ENCODE measurements at places on chromosomes 6 and 20.

DNA sequence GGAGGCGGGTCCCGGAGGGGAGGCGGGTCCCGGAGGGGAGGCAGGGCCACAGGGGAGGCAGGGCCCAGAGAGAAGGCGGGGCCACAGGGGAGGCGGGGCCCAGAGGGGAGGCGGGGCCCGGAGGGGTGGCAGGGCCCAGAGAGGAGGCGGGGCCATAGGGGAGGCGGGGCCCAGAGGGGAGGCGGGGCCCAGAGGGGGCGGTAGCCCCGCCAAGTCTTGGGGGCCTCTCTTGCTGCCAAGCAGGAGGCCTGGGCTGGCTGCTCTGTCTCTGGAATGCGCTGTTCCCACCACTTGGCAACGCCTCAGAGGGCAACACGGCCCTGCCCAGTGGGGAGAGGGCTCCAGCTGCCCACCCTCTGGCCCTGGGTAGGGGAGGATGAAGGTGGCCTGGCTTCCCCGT, 80.5 kb downstream of the YTHDF1 start:
- DNase-seq: peak; percentile 11

DNA sequence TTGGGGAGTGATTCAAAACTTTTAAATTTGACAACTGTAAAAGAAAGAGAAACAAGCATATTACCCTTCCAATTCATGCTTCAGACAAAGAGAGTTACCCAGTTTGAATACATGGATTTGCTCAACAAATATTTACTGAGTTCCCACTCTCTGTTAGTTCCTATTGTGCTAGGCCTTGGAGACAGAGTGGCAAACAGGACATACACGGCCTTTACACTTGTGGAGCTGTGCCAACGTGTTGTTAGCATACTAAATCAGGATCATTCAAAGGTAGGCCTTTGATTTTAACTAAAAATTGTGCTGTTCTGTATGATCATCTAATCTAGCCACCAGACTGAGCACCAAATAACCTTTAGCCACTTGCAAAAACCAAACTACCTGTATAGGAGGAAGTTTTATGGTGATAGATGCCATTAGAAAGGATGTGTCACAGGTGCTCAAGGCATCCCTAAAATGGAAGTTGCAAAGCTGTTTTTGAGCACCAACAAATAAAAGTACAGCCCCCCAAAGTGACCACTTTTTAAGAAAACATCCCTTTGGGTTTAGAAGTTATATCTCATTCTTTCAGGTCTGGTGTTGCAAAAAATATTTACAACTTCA, 84.5 kb downstream of the CHD6 start:
- DNase-seq: no peak

DNA sequence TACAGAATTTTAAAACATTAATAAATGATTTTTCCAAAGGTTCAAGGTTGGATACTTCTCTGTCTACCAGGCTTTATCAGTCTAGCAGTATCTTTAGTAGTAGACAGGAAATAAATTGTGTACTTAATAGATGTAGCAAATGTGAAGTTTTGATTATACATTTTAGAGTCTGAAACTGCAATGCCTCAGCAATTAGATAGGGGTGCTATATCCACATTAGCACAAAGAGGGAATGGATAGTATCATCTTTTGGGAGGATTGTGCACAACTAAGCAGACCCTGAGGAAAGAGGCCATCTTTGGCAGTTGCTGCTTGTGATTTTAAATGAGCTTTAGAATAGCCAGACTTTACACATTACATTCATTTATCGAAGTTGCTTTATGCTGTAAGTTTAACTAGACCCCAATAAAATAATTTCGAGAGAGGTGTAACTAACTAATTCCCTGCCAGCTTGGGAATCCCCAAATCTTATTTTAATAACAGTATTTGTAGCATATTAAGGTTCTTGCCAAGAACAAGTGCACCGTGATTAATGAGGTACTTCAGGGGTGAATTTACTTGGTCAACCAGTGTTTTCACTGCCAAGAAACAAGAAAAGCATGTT, 2.8 kb downstream of the KCNQ5 start:
- no peak for DNase-seq

GRCh38 chr6:36627801-36628246, 33.7 kb downstream of the SRSF3 start:
- DNase-seq: no peak

DNA sequence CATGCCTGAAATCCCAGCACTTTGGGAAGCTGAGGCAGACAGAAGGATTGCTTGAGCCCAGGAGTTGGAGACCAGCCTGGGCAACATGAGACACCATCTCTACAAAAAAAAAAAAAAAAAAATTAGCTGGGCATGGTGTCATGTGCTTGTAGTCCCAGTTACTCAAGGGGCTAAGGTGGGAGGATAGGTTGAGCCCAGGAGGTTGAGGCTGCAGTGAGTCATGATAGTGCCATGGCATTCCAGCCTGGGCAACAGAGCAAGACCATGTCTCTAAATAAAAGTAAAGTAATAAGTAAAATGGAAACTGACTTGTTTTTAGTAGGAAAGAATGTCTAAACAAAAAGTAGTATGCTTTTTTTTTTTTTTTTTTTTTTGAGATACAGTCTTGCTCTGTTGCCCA, 240.7 kb downstream of the ARID1B start:
- DNase-seq: no peak

DNA sequence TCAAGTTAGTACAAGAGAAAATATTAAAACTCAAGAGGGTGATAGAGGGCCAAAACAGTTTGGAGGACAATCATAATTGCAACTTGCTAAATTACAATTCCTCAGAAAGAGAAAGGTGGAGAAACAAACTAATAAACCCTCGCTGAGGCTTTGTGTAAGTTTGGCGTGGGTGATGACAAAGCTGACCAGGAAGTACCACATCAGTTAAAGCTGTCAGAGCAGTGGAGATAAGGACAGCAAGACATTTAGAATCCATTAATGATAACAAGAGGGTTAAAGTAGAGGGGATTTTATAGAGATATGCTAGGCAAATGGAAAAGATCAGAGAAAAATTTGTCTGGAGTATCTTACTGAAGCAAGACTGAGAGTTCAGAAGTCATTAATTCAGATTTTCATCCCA, 334.4 kb downstream of the TFAP2B start:
- no peak for DNase-seq

DNA sequence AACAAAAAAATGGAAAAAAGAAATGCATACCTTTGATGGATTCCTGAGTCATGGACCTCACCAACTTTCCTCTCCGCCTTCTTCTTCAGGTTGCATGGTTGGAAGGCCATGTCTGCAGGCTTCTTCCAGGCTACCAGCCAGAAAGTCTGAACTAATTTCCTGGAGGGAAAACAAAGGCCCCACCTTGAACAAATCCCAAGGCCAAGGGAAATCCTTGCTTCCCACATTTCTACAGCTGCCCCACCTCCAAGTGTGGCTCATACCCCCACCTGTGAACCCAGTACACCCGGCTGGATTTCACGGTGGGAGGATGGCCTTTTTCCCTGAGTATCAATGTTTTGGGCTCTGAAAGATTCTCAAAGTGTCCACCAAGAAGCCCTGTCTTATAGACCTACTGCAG, 22.4 kb downstream of the IL17A start:
- DNase-seq: no peak

- DNase-seq: no peak
These were observed 39.2 kb downstream of the C6orf132 start for GRCh38 chr6:42103216-42103615.

- DNase-seq: no peak
These were observed 501.8 kb upstream of the SULF2 start for GRCh38 chr20:48287021-48287494.

GRCh38 chr6:110180228-110181008, at the start of gene CDC40:
Gene CDC40, plus strand, starts transcription at chr6:110180427. Its CDS starts 18 bp downstream, at chr6:110180445.
- peak; percentile 57 for DNase-seq

- no peak for DNase-seq
These were observed 16.2 kb downstream of the KCNB1 start for GRCh38 chr20:49466114-49466912.

DNA sequence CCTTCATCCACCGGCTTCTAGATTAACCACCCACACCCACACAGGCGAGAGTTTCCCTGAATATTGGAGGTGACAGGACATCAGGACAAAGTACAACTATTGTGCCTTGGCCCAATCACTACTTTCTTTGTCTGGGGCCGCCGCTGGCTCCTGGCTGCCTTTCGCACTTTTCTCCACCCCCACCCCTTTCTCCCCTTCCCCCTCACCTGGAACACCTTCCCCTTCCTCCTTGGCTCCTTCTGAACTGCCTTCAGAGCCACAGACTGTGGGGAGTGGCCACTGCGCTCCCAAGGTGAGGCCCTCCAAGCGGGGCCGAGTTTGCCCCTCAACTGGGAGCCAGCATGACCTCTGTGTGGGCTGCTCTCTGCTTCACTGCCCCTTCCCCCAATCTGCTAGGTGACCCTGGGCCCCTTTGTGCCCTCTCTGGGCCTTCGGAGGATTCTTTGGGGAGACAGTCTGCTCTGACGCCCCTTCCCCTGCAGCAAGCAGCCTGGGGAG, 3.0 kb upstream of the VEGFA start:
- no peak for DNase-seq

DNA sequence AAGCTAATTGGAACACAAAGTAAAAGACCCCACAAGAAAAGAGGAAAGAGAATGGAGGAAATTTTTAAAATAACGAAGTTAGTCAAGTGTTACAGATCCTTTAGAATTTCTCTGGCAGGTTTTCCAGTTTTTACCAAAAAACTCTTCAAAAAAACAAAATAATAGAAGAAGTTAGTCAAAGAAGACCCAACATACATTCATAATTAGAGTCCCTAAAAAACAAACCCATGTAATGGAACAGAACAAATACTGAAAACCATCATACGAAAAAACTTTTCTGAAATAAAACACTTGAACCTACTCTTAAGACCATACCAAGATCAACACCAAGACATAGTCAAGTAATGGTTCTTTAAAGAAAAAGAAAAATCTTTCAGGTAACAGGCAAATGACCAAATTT, 31.6 kb downstream of the RANBP9 start:
- no peak for DNase-seq

- DNase-seq: no peak
These were observed 2.4 kb upstream of the SYCP2L start for GRCh38 chr6:10884245-10884972.

GRCh38 chr6:53735896-53736295, 58.9 kb upstream of the LRRC1 start:
- no peak for DNase-seq

- DNase-seq: no peak
These were observed 202.0 kb upstream of the RNF24 start for GRCh38 chr20:4217349-4217841.

Measured in activated naive CD4-positive, alpha-beta T cell treated with anti-CD3 and anti-CD28 coated beads, Interleukin-2, amount 50 U/mL, for 16 hours (primary cell).